ENCODE measurements at places on chromosomes 11 and 22.

DNA sequence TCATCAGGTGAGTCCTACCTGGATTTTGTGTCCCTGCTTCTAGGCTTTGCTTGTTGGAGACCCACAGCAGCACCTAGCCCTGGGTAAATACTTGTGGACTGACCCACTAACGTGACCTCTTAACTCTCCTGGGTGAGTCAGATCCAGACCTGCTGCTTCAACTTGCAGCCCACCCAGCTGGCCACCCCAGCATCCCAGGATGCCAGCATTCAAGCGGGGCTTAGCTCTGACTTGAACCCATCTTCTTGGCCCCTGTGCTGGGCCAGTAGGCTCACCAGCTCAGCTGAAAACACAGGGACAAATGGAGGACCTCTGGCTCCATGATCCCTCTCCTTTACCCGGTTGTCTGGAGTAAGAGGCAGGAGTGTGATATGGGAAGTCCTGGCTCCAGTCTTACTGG, 33.5 kb downstream of the PARVG start:
- peak; percentile 4 for DNase-seq

DNA sequence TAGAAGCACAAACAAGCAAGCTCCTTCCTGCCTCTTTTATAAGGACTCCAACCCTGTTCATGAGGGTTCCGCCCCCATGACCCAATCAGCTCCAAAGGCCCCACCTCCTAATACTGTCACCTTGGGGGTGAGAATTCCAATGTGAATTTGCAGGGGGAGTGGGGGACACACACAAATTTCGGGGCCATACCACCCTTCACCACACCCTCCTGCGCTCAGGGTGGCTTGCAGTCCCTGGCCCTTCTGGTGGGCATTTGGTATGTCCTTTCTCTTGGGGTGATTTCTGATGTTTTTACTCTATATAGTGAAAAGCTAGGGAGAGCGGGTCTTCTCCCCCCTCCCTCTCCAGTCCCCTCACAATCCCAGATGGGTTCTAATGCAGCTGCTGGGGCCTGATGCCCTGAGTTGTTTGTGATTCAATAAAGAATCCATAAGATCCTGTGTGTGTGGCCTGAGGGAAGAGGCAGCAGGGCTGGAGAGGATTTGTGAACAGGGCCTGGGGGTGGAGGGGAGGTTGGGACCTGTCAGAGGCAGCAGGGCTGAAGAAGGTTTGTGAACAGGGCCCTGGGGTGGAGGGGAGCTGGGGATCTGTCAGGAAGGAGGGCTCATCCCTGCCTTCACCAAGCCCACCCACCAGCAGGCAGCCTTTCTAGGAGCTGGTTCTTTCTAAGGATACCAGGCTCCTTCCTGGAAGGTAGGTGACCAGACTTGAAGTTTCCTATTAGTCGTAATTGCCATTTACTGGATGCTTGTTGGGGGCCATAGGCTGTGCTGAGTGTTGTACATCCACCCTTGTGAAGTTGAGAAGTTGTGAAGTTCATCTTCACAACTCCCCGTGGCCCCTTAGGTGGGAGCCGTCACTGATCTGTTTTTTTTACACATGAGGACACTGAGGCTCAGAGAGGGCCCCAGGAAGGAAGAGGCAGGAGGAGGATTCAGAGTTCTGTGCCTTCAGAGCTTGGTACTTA, 7.9 kb downstream of the SLC35C1 start:
- no peak for DNase-seq

- peak; percentile 83 for DNase-seq
These were observed 20.8 kb upstream of the TXNRD2 start for GRCh38 chr22:19962246-19962908.

GRCh38 chr11:76564364-76564763, 106.2 kb downstream of the LRRC32 start:
- no peak for DNase-seq

GRCh38 chr11:46294365-46295309, 17.2 kb downstream of the CREB3L1 start:
- no peak for DNase-seq
